ENCODE measurements at places on chromosomes 11 and 22.

- DNase-seq = no peak
Measured at GRCh38 chr22:27545085-27545484, 256.5 kb downstream of the MN1 start.

DNA sequence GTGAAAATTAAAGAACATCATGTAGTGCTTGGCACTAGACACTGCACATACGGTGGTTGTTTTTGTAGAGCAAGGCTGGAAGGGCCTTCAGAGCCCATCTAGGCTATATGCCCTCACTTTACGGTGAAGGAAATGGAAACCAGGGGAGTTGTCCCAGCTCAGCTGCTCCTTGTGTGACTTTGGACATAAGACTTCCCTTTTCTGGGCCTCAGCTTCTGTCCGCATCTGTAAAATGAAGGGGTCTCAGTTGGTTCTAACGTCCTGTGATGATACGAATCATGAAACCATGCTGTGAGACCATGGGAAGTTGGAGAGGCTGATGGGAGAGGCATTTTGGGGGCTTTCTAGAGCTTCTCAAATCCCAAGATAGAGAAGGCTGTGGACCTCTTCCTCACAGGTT is 4.7 kb downstream of the KCNE3 start:
- DNase-seq = no peak

DNA sequence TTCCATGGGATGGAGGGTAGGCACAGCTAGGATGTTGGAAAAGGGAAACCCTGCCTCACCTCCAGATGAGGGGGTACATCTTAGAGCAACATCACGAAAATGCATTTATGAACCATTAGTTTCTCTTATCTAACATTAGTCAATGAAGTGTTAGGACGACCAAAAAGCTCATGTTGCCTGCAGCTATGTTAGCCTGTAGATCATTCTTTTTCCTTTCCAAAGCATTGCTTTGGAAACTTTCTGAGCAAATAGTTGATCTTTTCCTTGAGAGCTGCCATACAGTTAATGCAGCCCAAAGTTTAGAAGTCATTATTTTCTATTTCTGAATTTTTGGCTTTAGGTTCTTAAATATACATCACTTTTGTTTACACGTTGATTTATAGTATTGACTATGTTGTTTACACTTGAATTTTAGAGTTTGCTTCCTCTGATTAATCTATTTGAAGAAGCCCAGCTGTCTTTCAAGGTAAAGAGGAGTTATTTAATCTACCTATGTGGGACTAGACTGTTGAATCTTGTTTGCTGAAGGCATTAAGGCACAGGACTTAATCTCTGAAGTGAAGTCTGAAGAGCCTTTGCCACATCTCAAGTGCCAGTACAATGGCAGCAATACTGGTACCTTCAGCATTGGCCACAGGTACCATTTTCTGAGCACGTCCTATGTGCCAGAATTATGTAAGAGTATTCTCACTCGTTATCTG is 11.0 kb downstream of the POU2AF3 start:
- no peak for DNase-seq

DNA sequence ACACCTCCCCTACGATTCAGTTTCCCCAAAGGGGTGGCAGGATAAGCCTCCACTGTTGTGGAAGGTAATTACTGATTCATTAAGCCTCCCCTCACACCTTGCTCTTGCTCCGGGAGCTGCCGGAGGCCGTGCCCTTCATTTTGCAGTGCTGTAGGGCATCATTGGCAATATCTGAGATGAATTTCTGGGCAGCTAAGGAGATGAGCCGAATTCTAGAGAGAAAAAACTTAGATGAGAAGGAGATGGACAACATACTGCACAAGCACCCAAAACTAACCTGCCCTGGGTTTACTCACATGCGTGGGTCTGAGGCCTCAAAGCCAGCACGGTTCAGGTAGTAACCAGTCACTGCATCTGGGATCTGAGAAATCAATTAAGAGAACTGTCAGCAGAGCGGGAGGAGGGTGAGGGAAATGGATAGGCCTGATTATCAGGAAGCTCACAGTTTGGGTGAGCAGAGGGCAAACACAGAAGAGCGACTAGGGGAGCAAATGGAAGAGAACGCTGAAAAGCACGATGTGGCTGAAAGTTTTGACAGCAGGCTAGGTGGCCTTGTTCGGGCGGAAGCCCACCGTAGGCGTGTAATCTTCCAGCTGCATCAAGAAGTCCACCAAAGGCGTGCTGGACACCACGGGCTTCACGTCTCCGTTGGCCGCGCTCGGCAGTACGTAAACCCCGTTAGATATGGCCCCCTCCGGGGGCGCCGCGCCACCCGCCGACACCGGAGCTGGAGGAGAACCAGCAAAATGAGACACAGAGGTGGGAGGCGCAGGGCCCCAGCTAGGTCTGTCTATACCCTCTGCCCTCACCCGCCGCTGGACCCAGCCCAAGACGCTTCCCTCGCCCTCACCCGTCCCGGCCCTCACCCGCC is 689 bp downstream of the TAF10 start:
- DNase-seq = no peak

DNA sequence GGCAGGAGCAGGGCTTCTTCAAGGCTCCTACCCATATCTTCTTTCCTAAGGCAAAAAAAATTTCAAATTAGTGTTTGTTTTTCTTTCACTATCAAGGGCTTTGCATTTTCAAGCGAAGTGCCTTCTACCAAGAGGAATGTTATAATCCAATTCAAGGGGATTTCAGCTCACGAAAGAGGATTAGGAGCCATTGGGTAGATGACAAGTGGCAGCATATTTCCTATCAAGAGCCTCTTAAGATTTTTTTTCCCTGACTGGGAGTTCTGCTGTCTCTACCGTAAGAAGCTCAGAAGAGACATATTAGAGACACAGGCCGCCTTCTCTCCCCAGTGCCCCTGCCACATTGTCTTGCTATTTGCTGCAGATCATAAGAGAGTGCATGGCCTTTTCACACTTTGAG is 55.9 kb upstream of the BMAL1 start:
- DNase-seq = no peak

DNA sequence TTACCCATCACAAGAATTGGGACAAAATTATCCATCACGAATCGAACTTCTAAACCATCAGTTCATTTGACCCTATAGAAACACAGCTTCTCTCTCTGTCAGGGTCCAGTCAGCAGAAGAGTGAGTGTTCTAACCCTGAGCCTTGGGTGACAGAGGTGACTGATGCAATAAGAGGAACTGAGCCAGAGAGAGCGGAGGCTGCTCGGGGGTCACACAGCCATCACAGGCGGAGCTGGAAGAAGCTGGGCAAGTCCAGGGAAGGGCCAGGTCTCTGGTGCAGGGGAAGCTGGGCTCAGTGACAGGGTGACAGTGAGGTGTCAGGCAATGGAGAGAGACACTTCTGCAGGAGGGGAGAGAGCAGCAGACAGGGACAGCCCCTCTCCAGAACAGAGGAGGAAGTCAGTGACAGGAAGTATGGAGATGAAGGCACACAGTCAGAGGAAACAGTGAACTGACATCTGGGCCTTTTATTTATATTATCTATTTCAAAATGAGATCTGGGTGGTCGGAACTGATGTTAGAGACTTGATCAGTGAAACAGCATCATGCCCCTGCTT is 184.0 kb upstream of the TBCEL start:
- DNase-seq = no peak

- peak; percentile 4 for DNase-seq
Measured at GRCh38 chr22:31139866-31140716, at the start of gene PLA2G3. PLA2G3 (minus strand) TSS chr22:31140508; CDS start chr22:31140354, 154 bp downstream.

GRCh38 chr11:9753021-9753420 is 89.1 kb downstream of the SWAP70 start:
- no peak for DNase-seq

- no peak for DNase-seq
Measured at GRCh38 chr11:103878646-103879045, 157.8 kb upstream of the DDI1 start.

GRCh38 chr11:114892381-114893197 is 214.3 kb downstream of the NXPE2 start:
- no peak for DNase-seq

DNA sequence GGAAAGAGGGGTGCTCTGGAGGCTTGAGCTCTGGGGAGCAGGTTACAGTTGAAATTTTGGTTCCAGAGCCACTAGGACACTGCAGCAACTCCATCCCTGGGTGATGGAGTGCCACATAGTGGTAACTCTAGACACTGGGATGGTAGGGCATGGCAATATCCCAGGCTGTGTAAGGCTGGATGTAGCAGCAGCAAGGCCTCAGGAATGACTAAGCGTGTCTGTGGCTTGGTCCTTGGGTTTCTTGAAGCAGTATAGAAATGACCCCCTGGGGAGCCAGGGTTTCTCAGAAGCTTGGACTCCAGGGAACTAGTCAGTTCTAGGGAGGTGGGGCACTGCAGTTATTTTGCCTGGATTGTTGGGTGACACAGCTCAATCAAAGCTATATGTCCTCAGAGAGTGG is 8.1 kb downstream of the MS4A4A start:
- DNase-seq = no peak

GRCh38 chr11:78312712-78313111 is 104.9 kb downstream of the GAB2 start:
- no peak for DNase-seq

DNA sequence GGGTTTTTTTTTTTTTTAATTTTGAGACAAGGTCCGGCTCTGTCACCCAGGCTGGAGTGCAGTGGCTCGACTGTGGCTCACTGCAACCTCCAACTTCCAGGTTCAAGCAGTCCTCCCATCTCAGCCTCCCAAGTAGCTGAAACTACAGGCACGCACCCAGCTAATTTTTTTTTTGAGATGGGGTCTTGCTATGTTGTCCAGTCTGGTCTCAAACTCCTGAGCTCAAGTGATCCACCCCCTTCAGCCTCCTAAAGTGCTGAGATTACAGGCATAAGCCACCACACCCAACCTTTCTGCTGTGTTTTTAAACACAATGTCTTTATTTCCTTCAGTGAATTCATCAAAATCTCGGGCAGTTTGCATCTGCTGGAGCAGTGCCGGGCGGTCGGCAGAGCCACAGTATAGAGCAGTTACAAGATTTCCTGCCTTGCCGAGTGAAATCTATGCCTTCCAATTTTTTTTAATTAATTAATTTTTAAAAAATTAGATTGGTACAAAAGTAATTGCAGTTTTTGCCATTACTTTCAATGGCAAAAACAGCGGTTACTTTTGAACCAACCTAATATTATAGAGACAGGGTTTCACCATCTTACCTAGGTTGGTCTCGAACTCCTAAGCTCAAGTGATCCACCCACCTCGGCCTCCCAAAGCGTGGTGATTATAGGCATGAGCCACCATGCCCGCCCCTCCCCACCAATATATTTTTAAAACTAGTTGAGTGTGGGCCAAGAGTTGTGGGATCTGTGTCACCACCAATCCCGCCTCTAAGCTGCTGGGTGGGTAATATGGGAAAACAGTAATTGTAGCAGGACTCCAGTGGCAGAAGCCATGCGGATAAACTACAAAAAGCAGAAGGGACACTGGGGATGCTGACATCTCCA is 2.7 kb upstream of the ACY3 start:
- DNase-seq = no peak

- no peak for DNase-seq
Measured at GRCh38 chr22:42468841-42469240, 36.6 kb upstream of the NFAM1 start.

- DNase-seq = no peak
Measured at GRCh38 chr22:48795664-48796063, 1032.0 kb downstream of the BRD1 start.

GRCh38 chr11:72743321-72744221 is 8.6 kb downstream of the ARAP1 start:
- DNase-seq = no peak

GRCh38 chr11:64960719-64961118 is 11.2 kb downstream of the MAJIN start:
- no peak for DNase-seq

DNA sequence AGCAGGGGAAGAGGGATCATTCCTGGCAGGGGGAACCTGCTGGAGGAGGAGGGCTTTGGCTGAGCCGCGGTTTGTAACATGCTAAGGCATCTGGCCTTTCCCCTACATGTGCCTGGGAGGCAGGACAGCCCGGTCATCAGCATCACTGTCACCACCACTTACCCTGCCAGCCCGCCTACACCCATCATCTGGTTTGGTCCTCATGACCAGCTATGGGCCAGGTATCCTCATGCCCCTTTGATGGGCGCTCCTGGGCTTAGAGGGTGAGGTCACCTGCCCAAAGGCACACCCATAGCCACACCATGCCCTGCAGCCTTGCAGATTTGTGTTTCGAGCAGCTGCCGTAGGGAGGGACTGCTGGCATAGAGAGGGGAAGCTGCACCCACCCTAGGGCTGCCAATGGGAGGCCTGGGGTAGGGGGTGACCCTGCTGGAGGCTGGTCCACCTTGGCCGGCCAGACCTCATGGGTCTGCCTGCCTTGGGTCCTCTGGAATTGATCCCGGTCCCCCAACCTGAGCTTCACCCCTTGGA is 2.6 kb downstream of the MRGPRF start:
- no peak for DNase-seq

GRCh38 chr11:124950601-124951330 is 3.2 kb upstream of the CCDC15 start:
- no peak for DNase-seq

GRCh38 chr22:36399472-36399778 is 11.7 kb upstream of the MYH9 start:
- no peak for DNase-seq

DNA sequence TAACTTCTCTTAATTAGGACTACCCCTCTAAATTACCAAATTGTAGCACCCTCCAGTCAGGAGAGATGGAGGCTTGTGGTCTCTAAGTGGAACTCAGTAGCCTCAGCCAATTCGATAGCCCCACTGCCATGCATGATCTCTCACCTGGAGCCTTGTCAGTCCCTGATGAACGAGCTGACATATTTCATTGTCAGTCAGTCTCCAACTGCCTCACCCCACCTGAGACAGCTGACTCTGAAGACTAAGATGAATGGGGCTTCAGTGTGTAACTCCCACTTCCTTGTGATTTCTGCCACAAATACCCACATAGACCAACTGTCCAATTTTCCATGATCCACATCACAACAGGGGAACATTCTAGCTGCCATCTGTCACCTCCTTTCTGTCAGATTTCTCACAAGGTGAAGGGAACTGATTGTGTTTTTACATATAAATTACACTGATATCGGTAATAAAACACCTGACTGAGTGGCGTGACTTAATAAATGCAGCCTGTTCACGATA is 206.5 kb downstream of the FAM181B start:
- no peak for DNase-seq

- DNase-seq = no peak
Measured at GRCh38 chr11:64523456-64524157, 67.4 kb upstream of the SLC22A12 start.

Measured in NCI-H2081 (cell line).